Hematopoietic multipotent progenitor cell (in vitro differentiated cells): ENCODE measurements at places on chromosomes 1 and 21.

DNA sequence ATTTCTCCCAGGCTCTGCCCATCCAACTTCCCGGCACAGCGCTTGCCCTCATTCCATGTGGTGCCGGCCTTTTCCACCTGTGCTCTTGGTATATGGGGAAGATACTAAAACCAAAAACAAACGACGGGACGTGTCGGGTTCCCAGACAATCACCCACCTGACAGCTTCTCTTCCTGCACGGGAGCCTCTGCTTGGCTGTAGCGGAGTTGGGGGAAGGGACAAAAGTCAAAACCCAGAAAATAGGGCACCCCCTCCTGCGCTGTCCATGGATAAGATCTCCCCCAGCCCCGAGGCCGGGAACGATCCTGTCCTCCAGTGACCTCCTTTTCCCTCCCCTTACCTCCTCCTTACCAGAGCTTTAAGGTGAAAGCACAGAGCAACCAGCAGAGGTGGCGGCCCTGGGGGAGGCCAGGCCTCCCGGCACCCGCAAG is 640 bp downstream of the JTB start:
- no peak for DNase-seq

- no peak for DNase-seq
These were observed 12.1 kb downstream of the EPHA2 start for GRCh38 chr1:16143566-16144324.

DNA sequence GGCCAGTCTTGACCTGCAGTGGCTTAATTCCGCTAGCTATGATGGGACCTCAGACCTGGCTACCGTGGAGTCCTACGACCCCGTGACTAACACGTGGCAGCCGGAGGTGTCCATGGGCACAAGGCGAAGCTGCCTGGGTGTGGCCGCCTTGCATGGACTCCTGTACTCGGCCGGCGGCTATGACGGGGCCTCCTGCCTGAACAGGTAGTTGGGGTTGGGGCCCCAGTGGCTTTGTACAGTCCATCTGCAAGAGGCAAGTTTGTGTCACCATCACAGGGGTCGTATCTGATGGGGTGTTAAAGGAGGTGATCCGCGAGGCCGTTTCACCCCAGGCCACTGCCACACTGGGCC is 2.9 kb downstream of the KLHL17 start:
- DNase-seq: no peak

GRCh38 chr1:231279683-231280082 is 38.7 kb downstream of the GNPAT start:
- DNase-seq: no peak

DNA sequence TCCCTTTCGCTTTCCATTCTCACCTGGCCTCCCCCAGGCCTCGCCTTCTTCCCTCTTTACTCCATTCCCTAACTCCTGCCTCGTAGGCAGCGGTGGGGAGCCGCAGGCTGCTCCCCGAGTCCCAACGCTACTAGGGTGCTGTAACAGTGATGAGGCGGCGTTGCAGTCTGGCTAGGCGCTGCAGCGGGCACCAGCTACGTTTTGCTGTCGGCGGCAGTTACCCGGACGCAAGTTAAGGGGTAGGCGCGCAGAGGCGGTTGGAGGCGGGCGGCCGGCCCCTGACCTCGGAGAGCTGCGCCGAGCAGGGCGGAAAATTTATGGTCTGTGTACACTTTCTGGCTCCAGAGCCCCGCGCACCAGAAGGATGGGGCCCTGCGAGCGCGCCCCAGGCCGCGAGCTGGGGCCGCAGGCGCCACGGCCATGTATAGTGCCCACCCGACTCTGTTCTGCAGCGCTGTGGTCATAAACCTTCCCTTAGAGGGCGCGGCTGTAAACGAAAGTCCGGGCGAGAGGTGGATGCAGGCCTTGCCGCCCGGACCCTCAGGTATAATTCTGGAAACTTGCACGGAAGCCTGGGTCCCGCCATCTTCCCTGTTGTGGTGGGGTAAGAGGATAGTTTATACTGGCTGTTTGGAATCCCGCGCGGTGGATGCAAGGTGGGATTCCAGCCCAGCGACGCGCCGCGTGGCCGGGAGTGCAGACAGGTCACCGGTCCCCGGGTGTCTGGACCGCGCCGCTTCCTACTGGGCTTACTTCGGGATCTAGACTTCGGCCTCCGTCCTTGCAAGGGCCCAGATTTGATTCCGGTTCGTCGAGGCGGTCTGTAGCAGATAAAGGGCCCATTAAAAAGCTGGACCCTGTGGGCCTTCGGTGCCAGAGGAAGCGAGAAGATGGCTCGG is 15.0 kb downstream of the HLX start:
- no peak for DNase-seq
